Fibroblast of skin of left biceps (primary cell): ENCODE measurements at places on chromosomes 7 and 10.

GRCh38 chr10:102268375-102268888 is 23.1 kb downstream of the GBF1 start:
- DNase-seq, result no peak

DNA sequence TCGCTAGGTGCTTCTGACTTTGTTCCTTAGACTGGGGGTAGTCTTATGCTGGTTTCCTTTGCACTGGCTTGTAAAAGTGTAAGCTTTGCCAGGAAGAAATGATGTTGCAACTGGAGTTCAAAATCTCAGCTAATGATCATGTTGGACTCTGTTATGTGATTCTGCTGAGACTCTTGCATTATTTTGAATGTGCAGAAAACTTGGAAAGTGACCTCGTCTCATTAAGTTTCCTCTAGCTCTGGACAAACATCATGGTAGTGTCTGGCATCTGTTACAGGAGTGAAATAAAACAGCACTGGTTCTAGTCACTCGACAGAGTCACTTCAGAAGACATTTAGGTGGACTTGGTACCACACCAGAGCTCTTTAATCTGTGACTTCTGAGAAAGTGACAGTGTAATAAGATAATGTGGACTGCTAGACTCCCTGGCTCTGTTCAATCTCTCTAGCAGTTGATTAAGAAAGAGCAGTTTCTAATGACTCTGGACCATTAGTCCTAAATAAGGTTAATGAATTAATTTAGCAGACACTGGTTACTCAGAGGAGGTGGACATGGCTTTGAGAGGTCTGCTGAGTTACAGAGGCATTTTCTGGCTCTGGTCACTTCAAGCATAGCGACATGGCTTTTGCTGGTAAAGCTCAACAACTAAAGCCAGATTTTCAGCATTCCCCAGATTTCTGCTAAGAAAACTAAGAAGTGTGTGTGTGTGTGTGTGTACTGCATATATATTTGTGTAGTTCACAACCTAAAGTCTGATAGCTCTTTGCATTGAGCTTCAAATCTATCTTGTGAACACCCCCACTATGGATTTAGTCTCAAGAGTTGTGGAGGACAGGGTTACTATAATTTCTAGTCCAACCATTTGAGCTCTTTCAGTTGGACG is 2.0 kb downstream of the NRP1 start:
- no peak for DNase-seq

GRCh38 chr7:87339373-87339897 is 6.0 kb upstream of the CROT start:
- DNase-seq, result no peak

DNA sequence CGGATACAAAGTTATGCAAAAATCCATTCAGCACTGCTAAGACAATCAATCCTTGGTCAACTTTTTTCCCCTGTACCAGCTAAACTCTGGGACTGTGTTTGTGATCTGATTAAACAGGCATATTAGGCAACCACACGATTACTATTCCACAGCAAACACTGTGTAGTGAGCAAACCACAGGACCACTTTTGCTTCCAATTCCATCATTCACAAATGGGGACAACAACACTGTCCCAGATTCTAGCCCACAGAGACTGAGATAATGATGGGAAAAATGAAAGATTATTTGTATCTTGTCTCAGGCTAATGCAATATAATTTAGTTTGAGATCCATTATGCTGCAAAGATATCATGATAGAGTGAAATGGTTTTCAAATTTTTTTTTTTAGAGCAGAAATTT is 163.7 kb upstream of the AOAH start:
- DNase-seq, result no peak

GRCh38 chr7:8217200-8218068 is 44.5 kb downstream of the ICA1 start:
- DNase-seq, result peak; percentile 12

GRCh38 chr7:135745703-135746312 is 2.8 kb downstream of the FAM180A start:
- DNase-seq, result peak; percentile 92

DNA sequence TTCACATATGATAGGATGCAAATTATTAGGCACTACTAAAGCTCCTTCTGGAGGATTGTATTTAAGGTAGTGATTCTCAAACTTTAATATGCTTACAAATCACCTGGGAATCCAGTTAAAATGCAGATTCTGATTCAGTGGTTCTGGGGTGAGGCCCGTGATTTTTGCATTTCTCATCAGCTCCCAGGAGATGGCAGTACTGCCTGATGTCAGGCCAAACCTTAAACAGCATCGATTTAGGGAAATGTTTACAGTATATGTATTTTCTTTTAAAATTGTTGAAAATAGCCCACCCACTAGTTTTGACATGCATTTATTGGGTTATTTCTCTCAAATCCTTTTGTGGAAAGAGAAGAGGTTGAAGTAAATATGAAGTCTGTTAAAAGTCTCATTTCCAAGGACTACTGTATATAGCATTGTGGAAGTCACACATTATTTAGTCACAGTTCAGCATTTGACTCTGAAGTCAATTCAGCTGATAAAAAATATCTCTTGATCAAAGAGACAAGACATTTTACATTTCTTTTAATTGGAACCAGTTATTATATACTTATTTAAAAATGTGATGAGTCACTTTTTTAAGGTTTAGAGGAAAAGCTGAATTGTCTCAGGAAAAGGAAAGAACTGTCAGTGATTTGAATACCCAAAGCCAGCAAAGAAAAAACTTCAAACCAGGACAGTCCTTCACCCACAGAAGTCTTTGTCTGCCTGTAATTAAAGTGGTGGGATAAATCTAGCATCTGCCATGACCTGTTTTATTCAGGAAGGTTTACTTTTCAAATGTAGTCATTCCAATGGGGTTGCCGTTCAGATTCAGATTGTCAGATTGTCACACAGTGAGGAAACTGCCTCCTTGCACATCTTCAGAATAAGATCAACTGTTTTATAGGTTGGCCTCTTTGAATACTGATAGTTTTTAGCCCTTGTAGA is 21.1 kb upstream of the HBP1 start:
- DNase-seq, result no peak

GRCh38 chr7:124411796-124412195 is 353.8 kb downstream of the GPR37 start:
- DNase-seq, result no peak

DNA sequence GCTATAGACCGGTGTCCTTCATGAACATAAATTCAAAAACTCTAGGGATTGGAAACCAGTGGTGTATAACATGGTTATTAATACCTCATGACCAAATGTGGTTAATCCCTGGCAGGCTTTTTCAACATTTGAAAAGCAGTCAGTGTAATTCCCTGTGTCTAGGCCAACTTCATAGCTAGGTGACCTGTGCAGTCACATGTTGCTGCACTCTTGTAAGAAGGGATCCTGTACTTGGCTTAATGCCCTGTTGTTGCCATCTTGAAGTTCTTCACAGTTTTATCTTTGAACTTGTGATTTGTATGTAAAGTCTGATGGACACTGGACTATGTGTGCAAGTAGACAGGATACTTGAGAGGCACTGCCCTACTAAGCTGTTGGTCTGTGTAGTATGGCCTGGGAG is 39.7 kb downstream of the ZNF33A start:
- no peak for DNase-seq

- no peak for DNase-seq
These were observed 412 bp downstream of the PIP4K2A start for GRCh38 chr10:22713853-22714478.

DNA sequence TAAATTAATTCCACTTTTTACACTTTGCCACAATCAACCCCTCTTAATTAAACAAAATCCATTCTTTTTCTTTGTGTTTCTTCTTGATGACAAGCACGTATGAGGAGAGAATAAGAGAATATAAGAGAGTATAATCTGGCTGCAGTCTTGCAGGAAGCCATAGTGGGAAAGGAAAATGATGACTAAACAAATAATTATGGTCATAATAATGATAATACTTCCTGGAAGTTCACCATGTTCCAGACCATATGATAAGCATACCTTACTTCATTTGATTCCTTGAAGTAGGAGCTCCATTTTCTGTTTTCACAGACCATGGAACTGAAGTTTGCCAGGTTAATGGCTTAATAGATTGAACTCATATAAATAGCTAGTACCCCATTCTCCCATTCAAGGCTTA is 237.8 kb downstream of the SEMA3D start:
- no peak for DNase-seq

DNA sequence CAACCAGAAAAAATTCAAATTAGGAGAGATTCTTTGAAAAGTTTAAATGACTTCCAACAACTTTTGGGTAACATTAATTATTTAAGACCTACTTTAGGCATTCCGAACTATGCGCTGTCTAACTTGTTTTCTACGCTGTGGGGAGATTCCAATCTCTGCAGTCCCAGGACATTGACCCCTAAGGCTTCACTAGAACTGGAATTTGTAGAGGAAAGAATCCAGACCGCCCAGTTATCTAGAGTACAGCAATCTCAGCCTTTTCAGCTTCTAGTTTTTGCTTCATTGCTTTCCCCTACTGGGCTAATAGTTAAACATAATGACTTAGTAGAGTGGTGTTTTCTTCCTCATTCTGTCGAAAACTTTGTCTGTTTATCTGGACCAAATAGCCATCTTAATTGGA is 14.9 kb upstream of the DDC start:
- DNase-seq, result no peak

DNA sequence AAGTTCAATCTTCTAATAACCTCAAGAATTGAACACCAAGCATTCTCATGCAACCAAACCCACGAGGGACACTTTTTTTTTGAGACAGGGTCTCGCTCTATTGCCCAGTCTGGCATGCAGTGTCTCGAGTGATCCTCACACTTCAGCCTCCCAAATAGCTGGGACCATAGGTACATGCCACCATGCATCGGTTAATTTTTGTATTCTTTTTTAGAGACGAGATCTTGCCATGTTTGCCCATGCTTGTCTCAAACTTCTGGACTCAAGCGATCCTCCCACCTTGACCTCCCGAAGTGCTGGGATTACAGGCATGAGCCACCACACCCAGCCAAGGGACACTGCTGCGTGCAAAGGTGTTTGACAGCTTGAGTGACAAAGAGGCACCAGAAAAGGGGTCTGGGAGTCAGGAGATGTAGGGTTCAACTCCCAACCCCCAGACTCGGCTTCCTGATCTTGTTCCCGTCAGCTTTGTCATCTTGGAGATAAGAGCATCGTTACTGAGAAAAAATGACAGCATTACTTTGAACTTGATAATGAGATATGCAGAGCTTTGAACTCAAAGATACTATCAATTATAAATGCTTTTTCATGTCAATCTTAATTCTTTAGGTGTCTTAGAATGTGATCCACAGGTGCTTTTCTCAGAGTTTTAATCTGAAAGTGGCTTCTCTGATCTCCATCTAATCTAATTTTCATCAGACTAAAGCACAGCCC is 1.6 kb upstream of the CYTH3 start:
- DNase-seq, result no peak

DNA sequence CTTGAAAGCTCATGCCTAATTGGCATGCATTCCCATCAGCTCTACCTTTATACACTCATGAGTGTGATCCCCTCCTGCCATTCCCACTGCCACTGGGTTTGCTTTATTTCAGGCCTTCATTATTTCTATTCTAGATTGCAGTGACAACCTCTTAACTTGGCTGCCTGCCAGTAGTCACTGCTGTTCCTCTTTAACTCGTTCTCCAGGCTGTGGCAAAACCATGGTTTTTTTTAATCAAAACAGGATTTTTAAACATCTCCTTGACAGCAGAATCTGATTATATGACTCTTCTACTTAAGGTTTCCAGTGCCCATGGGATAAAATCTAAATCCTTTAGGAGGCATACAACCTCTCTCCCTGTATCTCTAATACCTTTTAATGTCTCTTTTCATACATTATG is 223.7 kb upstream of the PCDH15 start:
- DNase-seq, result no peak
